ENCODE measurements at places on chromosomes 6 and 20.

- no peak for DNase-seq
Measured at GRCh38 chr6:11358904-11359830, 126.7 kb upstream of the NEDD9 start.

GRCh38 chr6:137430954-137431353 is 63.2 kb downstream of the OLIG3 start:
- DNase-seq: no peak

- no peak for DNase-seq
Measured at GRCh38 chr6:142647449-142648035, 297.4 kb downstream of the HIVEP2 start.

GRCh38 chr6:77987035-77987384 is 334.2 kb downstream of the MEI4 start:
- DNase-seq: no peak

DNA sequence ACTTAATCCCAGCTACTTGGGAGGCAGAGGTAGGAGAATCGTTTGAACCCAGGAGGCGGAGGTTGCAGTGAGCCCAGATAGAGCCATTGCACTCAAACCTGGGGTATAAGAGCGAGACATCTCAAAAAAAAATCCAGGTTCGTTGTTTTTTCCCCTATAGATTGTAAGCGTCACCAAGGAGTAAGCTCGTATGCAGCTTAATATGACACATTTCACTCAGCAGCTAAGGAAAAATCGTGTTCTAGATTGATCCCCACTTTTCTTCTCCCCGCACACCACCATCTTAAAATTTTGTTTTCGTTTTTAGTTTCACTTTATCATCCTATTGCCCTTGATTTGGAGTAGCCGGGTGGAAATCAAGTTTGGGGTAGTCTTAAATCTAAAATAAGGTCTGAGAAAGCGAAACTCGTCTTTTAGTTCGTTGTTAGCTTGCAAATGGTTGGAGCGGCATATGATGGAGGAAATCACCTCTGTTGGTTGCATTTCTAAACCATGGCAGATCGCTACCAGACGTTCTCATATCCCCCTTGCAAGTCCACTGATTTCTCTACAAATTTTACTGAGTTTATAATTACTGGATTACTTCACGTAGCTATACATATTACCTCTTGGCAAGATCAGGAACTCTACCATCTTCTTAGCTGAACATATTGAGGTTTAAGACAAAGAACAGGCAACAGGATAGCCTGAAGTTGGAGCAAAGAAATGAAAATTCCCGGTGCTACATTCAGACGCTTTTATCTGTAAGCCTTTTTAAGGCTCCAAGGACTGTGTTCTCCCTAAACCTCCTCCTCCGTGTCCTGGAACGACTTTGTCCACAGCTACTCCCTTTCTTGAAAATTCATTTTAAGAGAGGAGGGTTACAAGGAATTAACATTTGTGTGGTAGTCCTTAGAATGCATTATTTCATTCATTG is 91.1 kb upstream of the BTN3A2 start:
- no peak for DNase-seq

- DNase-seq: no peak
Measured at GRCh38 chr6:162289972-162290371, 437.6 kb downstream of the PRKN start.

- DNase-seq: no peak
Measured at GRCh38 chr20:54229566-54230160, 21.8 kb downstream of the PFDN4 start.

DNA sequence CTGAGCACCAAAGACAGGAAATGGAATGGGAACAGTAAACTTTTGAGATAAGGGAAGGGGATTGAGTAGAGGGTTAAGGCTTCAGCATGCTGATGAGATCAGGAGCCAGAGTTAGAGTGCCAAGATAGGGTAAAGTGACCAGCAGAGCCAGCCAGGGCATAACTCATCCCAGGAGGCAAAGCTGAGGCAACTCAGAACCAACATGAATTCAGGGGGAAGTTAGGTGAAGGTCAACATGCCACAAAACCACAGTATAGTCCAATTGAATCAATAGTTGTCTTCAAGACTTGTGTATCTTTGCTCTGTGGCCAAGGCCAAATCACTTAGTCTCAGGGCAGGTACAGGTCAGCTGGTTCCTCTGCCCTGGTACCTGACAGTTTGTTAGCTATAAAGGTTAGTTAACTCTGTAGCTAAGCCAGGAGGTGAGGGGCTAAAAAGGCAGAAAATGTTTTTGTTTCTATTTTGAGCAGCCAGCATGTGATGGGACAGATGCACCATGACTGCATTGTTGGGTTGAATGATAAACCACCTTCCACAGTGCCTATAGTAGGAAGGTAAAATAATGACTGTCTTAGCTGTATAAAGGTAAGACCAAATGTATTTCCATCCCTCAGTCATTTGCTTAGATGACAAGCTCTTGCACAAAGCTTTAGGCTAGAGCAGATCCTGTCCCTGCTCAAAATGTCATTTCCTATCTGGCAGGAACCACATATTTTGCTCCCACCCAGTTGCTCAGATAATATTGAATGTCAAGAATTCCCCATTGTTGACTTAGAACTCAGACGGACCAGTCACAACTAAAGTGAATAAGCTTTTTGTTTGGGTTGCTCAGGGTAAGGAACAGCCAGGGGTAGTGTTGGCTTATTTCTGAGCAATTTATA is 15.8 kb downstream of the RNF8 start:
- DNase-seq: no peak

GRCh38 chr6:7938562-7939183 is 28.1 kb upstream of the TXNDC5 start:
- no peak for DNase-seq

- DNase-seq: no peak
Measured at GRCh38 chr6:148186916-148187315, 155.7 kb upstream of the SASH1 start.

GRCh38 chr20:16574656-16575355 is 1.6 kb upstream of the KIF16B start:
- DNase-seq: peak; percentile 63
